T-helper 17 cell (primary cell): ENCODE measurements at places on chromosomes 7 and 10.

DNA sequence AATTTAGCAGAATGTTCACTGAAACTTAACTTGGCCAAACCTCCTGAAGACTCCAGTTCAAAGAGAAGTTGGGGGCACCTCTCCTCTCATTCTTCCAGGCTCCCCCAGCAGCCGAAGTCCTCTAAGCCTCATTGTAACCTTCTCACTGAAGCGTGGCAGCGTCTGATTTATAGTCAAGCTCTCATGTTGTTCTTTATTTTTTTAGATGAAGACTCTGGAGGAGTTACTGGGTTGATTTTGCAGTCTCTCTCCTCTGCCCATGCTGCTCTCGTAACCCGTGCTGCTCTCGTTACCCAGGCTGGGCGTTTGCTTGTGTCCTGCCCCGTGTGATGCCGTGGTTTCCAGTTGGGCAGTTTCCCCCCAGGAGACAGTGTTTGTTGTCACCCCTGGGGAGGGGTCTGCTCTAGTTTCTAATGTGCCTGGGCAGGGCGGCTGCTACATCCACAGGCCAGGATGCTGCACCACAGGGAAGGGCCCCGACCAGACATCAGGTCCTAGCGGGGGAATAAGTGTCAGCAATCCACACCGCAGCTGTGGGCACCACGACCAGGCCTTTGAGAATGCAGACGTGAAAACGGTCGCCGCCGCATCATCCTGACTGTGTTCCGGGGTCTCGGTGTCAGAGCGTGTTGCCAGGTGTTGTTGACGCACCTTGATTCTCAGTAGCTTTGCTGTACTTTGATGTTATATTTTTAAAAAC lies 65.2 kb downstream of the WDR37 start:
- DNase-seq = no peak

GRCh38 chr7:91567081-91568012 lies 303.1 kb downstream of the FZD1 start:
- no peak for DNase-seq

DNA sequence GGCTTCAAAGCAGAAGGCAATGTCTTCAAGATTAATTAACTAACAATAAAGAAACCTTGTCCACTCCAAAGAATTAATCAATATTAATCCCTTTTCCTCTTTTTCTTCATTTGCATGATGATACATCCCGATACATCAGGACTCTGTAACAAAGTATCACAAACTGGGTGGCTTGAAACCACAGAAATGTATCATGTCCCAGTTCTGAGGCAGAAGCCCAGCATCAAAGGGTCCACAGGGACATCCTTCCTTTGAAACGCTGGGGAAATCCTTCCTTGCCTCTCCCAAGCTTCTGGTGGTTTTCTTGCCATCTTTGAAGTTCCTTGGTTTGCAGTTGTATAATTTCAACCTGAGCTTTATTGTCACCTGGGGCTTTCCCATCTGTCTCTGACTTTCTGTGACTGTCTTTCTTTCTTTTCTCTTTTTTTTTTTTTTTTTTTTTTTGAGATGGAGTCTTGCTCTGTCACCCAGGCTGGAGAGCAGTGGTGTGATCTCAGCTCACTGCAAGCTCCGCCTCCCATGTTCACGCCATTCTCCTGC lies 210.2 kb upstream of the ADARB2 start:
- no peak for DNase-seq

DNA sequence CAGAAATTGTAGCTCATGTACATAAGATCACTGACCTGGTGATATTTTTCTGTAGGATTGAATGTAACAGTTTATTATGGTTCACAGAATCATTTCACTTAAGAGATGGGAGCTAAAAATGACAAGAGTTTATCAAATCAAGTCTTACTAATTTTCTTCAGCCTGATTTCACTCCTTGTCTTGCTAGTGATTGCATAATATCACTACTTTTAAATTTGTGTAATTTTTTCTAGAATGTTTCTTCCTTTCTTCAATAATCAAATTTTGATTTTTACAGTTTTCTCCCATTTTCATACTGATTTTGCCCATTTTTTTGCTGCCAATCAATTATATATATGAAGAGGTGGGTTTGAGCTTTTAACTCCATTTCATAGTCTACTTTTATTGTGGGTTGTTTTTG lies 68.8 kb upstream of the TMEM140 start:
- no peak for DNase-seq

GRCh38 chr7:108171164-108171563 lies 41.0 kb upstream of the LAMB4 start:
- no peak for DNase-seq

GRCh38 chr7:113289140-113289740 lies 170.9 kb upstream of the SMIM30 start:
- no peak for DNase-seq

DNA sequence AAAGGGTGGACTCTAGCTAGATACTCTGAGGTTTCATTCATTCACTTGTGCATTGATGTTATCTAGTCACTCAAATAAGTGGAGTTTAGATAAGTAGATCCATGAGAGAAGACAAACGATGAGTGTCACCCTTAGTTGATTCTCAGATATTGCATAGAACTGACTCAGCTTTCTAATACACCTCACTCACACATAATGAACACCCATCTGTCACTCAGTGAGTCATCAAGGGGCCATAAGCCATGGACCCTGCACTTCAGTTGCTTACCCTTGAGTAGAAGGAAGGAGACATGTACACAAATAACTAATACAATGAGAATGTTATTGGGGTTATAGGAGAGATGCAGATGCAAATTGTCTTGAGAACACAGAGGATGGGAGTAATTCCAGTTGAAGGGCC lies 163.8 kb downstream of the SORCS3 start:
- DNase-seq = no peak
